ENCODE measurements at places on chromosomes 4 and X.

DNA sequence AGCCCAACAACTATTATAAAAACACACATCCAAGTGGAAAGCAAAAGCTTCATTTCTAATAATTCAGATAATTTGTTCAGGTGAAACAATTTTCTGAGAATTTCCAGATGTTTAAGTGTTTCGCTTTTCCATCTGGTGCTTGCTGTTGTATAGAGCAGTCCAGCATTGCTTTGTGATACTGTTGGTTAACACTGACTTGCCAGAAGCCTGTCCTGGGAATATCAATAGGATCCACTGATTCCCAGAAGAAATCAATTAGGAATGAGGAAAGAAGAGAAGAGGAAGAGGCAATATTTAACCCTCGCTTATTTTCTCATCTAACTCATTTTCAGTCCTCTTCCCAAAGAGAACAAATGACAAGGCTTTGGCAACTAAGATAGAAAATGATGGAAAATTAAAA lies 94.9 kb upstream of the DDIT4L start:
- no peak for DNase-seq

GRCh38 chr4:174474457-174475075 lies 47.7 kb downstream of the HPGD start:
- no peak for DNase-seq

DNA sequence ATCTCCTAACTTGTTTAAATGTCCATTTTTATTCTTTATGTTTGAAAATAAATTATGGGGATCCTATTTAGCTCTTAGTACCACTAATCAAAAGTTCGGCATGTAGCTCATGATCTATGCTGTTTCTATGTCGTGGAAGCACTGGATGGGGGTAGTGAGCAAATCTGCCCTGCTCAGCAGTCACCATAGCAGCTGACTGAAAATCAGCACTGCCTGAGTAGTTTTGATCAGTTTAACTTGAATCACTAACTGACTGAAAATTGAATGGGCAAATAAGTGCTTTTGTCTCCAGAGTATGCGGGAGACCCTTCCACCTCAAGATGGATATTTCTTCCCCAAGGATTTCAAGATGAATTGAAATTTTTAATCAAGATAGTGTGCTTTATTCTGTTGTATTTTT lies 27.6 kb downstream of the NUDT6 start:
- DNase-seq = no peak

DNA sequence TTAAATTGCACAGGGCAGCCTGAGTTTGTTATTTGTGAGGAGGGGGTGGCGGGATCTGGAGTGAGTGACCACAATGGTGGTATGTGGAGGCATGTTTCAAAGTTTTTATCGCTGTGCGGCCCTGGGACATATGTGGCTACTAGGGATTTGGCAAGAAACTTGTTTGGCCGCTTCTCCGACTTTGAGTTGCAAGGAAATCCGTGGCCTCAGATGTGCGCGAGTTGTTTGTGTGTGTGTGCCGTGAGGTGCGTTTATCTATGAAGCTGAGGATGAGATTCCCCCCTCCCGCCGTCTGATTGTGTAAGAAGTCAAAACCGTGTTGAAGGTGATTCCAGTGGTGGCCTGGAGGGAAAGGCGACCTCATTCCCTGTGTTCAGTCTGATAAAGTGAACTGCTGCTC lies 1.4 kb downstream of the JADE3 start:
- DNase-seq = no peak

GRCh38 chr4:151678048-151678872 lies 82.5 kb downstream of the GATB start:
- no peak for DNase-seq

- no peak for DNase-seq
These were observed 8.7 kb downstream of the ATP5ME start for GRCh38 chr4:665381-665750.

GRCh38 chr4:102454268-102454667 lies 46.9 kb upstream of the NFKB1 start:
- DNase-seq = no peak

GRCh38 chrX:54819201-54819600 lies 11.7 kb downstream of the MAGED2 start:
- DNase-seq = no peak

- DNase-seq = no peak
These were observed 2.7 kb upstream of the PF4V1 start for GRCh38 chr4:73850261-73850970.

DNA sequence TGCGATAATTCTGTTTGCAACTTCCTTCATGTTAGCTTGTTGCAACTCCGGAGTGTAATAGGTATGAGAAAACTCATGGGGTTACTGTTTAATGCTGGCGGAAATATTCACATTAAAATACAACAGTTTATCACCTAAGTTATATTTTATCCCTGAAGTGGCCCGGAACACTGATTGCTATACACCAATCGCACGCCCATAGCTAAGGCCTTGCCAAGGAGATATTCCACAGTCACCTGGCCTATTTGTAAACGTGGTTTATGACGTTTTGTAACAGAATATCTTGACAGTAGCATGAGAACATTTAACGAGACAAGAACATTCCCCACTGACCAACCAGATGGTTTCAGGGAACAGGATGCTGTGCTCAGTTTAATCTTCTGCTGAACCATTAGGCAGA lies 23.2 kb upstream of the FAM90A26 start:
- DNase-seq = no peak

- DNase-seq = no peak
These were observed 147.4 kb downstream of the LDB2 start for GRCh38 chr4:16750882-16751642.

GRCh38 chr4:53512608-53513007 lies 78.7 kb downstream of the LNX1 start:
- no peak for DNase-seq

GRCh38 chr4:121706595-121707021 lies 9.8 kb upstream of the ANXA5 start:
- no peak for DNase-seq

DNA sequence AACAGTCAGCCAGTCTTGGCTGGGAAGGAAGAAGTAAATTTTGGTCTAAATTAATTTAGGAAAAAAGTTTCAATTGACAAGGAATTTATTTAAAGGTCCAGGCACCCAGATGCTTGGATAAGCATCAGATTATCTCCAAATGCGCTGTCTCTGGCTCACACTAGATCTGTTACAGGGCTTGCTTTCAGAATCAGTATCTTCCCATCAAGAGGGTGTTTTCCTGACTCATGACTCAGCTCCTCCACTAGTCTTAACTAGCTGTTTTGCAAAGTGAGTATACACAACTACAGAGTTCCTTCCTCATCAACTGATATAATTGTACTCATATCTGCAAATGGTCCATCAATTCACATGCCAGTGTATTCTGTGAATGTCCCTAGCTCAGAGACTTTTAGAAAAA lies 482.1 kb upstream of the CPEB2 start:
- DNase-seq = no peak

DNA sequence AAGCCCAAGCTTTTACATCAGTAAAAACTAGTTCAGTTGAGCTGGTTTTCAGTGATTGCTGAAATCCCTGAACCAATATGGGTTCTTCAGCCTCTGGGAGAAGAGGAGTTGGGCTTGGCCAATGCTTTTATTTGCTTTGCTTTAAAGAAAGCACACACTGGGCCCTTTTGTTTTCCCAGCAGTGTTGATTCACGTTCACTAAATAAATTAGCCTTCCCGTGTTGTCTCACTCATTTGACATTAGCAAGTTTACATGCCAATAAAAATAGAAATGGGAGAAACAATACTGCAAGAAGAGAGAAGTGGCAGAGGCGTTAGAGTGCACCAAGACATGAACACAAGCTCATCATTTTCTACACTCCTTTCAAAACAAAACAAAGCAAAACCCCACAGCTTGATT lies 136.2 kb downstream of the SHROOM3 start:
- no peak for DNase-seq

- no peak for DNase-seq
These were observed 196.5 kb upstream of the VEGFC start for GRCh38 chr4:176989186-176989585.

DNA sequence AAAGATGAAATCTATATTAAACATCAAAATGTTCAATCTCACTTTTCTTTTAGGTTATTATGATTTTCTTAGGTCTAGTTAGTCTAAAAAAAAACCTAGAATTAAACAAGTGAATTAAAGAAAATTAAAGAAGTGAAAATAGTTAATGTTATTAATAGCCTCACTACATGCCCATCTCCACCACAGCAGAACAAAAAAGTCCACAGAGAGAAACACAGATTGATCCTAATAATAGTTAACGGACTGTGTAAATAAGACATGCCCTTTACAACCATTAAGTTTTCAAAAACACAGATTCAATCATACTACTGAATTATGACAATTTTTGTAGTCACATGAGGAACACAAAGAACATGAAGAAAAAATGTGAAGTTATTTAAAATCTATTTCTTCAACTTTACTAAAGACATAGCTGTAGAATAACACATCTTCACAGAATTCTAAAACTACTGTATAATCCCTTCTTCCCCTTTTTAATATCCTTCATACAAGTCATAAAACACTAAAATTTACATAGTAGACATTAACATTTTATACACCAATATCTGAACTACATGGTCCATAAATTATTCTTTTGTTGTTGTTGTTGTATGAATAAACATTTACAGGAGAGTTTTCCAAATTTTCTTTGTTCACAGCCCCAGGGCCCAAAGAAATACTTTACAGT lies 15.3 kb downstream of the HELQ start:
- no peak for DNase-seq

- peak; percentile 0 for DNase-seq
These were observed 44.7 kb upstream of the MED14 start for GRCh38 chrX:40780082-40780481.

- no peak for DNase-seq
These were observed 44.9 kb upstream of the BEND4 start for GRCh38 chr4:42197341-42197740.

- no peak for DNase-seq
These were observed 222.4 kb downstream of the APBB2 start for GRCh38 chr4:40991908-40992307.

GRCh38 chrX:100931218-100931924 lies 2.7 kb upstream of the XKRX start:
- DNase-seq = no peak

- no peak for DNase-seq
These were observed 289.7 kb upstream of the TRAM1L1 start for GRCh38 chr4:117375101-117375500.

GRCh38 chr4:87529187-87529586 lies at the start of gene SPARCL1:
TSS of gene SPARCL1 (minus strand) at chr4:87529376. CDS start at chr4:87499574, 29,802 bp downstream.
- peak; percentile 44 for DNase-seq

GRCh38 chr4:26867914-26868684 lies 7.5 kb downstream of the STIM2 start:
- no peak for DNase-seq

DNA sequence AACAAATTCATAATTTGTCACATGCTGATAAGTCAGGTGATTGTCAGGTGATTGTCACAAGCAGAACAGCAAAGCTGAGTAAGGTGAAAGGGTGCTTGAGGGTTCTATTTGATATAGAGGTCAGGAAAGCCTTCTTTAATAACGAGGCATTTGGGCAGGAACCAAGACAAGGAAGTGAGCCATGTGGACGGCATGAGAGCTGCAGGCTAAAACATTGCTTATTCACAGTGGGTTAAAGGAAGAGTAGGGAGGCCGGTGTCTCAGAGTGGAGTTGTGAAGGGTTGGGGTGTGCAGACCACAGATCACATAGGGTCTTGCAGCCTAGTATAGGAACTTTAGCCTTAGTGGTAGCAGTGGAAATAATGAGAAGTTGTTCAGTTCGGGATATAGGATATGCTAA lies 31.3 kb upstream of the CYP2U1 start:
- no peak for DNase-seq

GRCh38 chr4:123209436-123209835 lies 187.2 kb upstream of the SPRY1 start:
- no peak for DNase-seq

DNA sequence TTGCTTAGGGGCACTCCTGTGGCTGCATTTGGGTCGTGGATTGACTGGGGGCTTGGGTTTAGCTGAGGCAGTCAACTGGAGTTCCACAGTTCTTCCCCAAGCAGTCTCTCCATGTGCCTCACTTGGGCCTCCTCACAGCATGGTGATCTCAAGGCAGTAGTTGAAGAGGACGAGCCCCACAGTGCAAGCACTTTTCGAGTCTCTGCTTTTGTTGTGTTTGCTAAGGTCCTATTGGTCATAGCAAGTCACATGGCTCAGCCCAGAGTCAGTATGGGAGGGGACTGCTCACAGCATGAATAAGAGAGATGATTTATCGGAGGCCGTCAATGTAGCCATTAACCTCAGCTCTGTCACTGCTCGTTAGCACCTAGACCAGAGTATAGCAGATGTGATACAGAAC lies 29.7 kb downstream of the BMX start:
- no peak for DNase-seq

DNA sequence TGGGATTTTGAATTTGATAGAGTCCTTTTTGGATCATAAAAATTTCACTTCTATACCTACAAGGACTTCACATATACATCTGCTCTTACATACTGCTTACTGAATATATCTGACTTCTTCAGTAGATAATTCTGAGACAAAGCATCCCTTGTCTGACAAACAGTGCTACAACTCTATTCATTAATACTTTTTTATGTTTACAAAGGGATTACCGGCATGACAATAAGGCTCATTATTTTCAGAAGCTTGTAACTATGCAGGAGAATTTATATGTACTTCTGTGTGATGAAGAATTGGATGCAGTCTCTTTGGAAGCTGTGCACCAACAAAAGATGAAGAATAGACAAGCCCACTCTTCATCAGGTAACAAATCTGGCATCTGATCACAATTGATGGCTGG lies 1070.3 kb downstream of the STIM2 start:
- DNase-seq = no peak

DNA sequence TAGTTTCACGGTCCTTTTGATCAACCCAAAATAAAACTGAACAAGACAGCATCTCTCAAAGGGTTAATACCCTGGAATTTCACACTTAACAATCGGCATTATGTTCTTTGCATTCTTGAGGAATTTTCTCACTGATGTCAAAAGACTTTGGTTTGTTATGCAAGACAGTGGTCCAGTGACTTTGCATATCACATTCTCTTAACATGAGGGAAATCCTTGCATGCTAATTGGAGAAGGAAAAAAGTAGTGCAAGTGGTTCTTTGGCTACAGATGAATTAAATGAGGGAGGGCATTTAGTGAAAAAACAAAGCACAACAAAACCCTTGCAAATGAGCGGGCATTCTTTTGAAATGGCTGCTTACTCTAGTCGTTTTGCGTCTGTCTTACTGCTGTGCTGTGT lies 105.1 kb upstream of the LIMCH1 start:
- no peak for DNase-seq

GRCh38 chr4:7434141-7434765 lies 477 bp downstream of the PSAPL1 start:
- DNase-seq = no peak
